ENCODE measurements at places on chromosomes 16 and 17.

DNA sequence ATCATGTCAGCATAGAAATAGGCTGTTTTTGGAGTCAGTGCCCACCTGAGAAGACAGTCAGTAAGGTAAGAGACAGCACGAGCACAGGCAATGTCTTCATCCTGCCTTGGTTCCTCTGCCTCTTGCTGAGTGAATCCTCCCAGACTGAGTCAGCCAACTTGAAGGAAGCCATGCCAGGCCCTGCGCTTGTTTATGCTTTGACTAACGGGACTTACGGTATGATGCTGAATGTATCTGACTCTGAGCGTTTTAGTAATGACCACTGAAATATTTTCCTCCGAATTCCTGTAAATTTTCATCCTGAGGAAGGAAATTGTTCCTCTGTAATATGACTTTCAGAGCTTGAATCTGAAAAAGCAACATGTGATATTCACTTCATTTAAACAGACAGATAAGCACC lies 18.0 kb downstream of the C17orf67 start:
- no peak for DNase-seq

GRCh38 chr17:9467518-9467917 lies 108.1 kb downstream of the STX8 start:
- no peak for DNase-seq

- no peak for DNase-seq
Observed at GRCh38 chr17:49440581-49440980, 25.9 kb upstream of the PHB1 start.

- DNase-seq = no peak
Observed at GRCh38 chr17:50513495-50513894, 5.3 kb downstream of the MYCBPAP start.

- DNase-seq = no peak
Observed at GRCh38 chr17:74730491-74731346, 6.3 kb upstream of the RAB37 start.

DNA sequence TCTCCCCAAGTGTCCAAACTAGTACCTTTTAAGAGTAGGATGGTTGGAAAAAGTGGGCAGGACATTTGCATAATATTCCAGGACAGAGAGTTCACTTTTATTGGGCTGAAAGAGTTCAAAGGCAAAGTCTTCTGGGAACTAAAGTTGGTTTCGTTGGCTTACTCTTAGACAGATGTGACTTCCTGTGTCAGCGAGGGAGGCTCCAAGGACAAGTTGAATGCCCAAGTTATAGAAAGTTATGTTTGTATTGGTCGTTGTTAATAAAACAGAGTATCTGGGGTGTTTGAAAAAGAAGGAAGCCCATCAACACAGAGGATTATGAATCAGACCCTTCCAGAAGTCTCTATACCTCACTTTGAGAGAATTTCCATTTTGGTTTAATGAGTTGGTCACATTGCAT lies 117.3 kb upstream of the TBX2 start:
- DNase-seq = no peak

DNA sequence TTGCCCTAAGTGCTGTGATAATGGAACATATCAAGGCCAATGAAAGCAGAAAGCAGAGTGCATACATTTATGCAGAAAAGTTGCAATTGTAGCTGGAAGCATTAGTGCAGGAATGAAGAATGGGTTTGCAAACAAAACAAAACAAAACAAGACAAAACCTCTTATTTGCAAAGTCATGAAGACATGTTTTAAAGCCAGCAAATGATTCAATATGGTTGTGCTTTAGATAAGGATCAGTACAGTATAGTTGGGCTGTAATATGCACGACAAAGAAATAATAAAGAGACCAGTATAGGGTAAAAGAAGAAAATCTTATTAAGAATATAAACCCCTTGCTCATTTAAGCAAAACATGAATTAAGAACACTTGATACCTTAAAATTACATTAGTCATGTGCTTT lies 398.1 kb downstream of the KIF2B start:
- DNase-seq = no peak

DNA sequence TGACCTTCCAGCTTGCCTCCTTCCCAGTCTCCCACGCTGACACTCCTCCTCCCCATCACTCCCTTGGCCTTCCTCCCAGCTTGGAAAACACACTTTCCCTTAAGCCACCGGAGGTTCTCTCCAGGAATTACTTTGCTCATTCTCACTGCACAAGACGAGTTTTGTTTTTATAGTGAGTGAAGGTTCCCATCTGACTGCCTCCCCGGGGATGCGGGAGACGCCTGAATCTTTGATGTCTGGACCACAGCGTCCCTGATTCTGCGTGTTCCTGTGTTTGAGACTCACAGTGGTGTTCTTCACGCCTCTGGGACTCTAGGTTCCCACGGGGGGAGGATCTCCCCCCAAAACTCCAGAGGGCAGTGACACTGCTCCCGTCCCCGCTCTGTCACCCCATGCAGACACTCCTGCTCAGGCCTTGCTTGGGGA lies 2.0 kb downstream of the DNAI2 start:
- no peak for DNase-seq

- no peak for DNase-seq
Observed at GRCh38 chr16:87199379-87199778, 117.8 kb downstream of the C16orf95 start.

DNA sequence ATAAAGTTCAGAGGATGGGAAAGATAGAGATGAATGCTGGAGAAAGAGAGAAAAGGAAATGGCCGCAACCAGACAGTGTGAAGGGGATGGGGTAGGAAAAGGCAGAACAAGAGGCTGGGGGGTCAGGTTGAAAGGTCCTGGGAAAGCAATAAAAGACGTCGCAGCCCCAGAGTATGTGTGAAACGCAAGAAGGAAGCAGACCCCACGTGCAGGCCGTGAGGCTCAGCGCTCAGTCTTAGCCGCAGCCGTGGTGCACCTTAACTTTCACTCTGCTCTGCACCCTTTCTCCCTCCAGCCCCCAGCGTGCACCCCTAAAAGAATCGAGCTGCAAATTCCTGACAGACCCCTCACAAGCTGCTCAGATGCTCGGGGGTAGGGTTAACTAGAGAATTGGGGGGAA lies 1.9 kb downstream of the DNAH17 start:
- no peak for DNase-seq

DNA sequence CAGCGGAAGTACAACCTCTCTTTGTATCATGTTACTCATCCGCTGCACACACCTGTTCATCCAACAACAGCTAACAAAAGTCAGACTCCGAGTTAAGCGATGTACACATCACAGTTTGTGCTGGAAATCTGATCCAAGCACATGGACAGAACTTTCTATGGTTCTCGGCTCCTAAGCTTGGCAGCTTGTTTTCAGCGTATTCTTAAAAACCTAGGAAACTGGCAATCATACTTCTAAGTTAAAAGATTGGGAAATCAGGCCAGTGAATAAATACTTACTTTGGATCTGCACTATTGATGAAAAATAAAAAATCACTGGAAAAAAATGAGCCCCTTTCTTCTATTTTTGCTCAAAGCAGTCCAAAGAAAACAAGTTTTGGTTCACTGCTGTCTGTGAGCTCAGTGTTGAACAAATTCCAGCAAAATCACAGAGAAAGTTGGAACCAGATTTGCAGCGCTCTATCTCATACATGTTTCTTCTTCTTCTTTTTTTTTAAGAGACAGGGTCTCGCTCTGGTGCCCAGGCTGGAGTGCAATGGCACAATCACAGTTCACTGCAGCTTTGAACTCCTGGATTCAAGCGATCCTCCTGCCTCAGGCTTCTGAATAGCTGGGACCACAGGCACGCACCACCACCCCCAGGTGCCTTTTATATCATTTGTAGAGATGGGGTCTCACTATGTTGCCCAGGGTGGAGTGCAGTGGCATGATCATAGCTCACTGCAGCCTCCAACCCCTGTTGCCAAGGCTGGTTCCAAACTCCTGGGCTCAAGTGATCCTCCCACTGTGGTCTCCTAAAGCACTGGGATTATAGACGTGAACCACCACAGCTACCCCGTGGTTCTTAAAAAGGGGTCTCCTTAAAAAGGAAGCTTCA lies 71.6 kb upstream of the CREBBP start:
- no peak for DNase-seq

GRCh38 chr16:58187092-58187491 lies 10.8 kb downstream of the CSNK2A2 start:
- DNase-seq = no peak

DNA sequence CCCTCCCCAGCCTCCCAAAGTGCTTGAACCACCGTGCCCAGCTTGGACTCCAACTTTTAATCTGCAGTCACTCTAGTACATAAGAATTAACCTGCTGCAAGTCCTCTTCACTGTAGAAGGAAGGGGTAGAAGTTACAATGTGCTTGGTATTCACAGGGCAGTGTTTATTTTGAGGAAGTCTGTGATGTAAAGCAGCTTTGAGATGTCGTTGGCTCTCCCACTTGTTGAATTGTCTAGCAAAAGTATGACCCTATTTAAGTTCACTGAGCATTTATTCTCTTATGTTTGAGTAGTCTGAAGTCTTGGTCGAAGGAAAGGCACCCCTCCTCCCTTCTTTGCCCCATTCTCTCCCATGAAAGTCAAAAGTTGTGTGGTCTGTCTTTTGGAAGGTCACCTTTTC lies 28.2 kb downstream of the SF3B3 start:
- no peak for DNase-seq

DNA sequence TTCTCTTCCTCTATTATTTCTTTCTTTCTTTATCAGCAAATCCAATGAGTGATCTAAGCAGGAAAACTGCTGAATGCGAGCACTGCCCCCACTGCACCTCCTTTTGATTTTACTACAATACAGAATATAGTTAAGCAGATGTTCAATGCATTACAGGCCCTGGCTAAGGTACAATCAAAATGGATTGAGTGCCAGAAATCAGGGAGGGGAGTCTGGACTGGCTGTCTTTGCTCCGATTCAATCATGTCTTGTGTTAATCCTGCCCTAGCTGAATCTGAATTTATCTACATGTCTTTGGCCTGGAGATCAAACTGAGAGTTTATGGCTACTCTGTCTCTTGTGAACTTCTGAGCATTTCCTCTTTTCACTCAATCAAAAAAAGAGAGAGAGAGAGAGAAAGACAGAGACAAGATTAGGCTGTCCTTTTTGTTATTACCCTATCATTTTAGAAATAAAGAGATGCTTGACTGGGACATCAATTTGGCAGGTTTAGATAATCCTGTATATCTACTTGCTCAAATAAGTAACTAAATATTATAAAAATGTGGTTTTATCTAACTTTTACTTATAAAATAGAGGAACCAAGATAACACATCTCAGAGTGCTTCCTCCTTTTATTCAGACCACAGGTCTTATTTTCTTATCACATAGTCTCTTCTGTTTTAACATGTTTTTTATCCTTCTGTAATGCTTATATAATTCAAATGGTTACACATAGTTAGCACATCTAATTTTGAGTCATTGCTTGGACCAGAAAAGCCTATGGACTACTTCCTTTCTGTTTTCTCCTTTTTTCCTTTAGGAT lies 656.2 kb downstream of the KCNJ2 start:
- no peak for DNase-seq

- peak; percentile 48 for DNase-seq
Observed at GRCh38 chr17:56289321-56289720, 136.0 kb downstream of the ANKFN1 start.

- no peak for DNase-seq
Observed at GRCh38 chr17:42171831-42172230, 9.1 kb downstream of the KCNH4 start.

DNA sequence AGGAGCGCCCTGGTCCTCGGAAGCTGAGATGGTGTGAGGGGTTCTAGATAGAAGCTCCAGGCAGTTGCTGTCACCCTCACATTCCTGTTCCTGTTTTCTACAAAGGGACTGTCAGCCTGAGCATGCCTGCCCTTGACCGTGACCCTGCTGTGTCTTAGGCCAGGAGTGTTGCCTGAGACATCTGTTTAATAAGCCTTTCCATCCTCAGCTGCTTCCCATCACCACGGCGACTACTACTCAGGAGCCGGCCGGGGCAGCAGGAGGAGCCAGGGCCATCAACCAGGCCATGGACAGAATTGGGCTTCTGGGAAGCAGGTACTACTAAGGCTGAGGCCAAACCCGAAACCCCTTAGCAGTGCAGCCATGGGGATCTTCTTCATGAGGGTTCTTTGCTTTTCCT lies 151.4 kb downstream of the KATNIP start:
- no peak for DNase-seq

GRCh38 chr16:52078716-52079655 lies 468.0 kb downstream of the TOX3 start:
- DNase-seq = no peak

- no peak for DNase-seq
Observed at GRCh38 chr16:3734758-3735221, 17.5 kb upstream of the TRAP1 start.

DNA sequence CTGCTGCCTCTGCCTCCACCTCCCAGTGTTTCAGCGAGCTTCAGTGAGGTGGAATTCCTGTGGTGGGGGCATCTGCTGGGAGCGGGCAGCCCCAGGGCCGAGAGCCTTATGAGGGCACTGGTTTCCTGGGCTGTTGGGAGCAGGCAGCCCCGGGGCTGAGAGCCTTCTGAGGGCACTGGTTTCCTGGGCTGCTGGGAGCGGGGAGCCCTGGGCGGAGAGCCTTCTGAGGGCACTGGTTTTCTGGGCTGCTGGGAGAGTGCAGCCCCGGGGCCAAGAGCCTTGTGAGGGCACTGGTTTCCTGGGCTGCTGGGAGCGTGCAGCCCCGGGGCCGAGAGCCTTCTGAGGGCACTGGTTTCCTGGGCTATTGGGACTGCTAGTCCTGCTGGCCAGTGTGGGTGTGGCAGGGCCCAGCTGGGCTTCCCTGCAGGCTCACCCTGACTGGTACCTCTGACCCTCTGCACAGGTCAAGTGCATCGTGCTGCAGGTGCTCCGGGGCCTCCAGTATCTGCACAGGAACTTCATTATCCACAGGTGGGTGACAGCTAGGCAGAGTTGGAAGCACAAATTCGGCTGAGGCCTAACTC lies 5.6 kb downstream of the CDK10 start:
- DNase-seq = no peak

DNA sequence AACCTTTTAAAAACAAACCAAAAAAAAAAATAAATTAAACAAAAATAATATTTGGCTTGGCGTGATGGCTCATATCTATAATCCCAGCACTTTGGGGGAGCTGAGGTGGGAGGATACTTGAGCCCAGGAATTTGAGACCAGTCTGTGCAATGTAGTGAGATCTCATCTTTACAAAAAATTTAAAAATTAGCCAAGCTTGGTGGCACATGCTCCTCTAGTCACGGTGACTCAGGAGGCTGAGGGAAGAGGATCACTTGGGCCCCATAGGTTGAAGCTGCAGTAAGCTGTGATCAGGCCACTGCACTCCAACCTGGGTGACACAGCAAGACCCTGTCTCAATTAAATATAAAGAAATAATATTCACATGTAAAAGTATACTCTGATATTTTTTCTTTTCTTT lies 12.2 kb downstream of the GNGT2 start:
- no peak for DNase-seq

GRCh38 chr17:70771804-70772386 lies 602.6 kb downstream of the KCNJ2 start:
- DNase-seq = no peak

Measured in GM04503 (cell line).